ENCODE measurements at places on chromosomes 16 and 17.
A peak's percentile ranks its signal among the peaks of the same experiment; 100 is the strongest.

GRCh38 chr17:57665696-57666095 is 79.4 kb downstream of the CCDC182 start:
- DNase-seq = no peak

DNA sequence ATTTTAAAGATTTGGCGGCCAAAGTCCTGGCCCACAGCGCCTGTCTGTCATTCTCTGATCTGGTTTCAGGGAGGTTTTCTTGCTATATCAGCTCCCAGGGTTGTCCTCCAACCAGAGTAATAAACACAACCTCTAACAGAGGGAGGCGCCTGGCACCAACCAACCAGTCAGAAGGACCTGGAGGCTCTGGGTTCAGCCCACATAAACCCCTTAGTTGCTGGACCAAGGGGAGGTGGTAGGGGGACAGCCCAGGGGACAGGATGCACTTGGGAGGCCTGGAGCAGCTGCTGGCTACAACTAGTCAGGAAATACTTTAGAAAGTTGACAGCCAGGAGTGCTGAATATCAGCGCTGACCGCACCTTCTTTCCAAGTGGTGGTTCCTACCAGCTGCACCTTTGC is 41.7 kb upstream of the CDRT4 start:
- DNase-seq = no peak

DNA sequence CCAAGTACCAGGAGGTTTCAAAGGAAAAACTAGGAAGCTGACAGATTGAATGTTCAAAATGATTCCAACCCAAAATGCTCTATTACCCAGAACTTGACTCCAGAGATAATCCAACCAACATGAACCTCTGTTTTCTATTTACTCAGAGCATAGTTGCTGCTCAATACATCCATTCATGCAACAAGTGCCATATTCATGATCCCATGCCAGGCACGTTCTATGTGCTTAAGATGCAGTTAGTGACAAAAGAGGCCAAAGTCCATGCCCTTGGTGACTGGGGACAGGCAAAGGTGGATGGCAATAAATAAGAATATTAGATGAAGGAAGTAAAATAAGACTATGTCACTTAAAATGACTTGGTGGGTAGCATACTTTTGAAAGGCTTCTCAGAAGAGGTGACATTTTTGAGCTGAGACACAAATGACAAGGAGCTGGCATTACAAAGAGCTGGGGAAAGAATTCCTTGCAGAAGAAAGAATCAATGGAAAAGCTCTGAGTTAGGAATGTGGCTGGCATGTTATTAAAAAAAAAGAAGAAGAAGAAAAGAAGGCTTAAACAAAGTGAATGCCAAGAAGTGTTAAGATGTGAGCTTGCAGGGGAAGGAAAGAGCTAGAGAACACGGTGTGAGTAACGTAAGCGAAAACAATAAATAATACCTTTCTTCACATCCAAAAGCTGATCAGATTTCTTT is 34.5 kb downstream of the TOX3 start:
- no peak for DNase-seq

GRCh38 chr17:73189417-73190099 is 3.3 kb upstream of the COG1 start:
- DNase-seq = peak; percentile 22

GRCh38 chr16:11225677-11226549 is 30.1 kb downstream of the SOCS1 start:
- DNase-seq = no peak

DNA sequence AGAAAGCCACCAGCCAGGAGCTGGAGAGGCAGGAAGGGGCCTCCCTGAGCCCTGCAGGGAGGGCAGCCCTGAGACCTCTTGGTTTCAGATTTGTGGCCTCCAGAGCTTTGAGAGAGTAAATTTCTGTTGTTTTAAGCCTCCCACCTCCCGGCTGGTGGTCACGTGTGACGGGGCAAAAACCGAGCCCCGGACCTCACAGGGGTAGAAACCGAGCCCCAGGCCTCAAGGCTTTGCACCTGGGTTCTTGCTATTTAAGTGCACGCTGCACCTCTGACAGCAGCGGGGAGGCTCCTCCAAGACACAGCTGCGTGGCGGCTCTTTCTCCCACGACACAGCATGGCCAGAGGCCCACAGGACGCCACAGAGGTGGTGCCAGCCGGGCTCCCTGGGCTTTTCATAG is 17.4 kb upstream of the ZC3H18 start:
- no peak for DNase-seq

DNA sequence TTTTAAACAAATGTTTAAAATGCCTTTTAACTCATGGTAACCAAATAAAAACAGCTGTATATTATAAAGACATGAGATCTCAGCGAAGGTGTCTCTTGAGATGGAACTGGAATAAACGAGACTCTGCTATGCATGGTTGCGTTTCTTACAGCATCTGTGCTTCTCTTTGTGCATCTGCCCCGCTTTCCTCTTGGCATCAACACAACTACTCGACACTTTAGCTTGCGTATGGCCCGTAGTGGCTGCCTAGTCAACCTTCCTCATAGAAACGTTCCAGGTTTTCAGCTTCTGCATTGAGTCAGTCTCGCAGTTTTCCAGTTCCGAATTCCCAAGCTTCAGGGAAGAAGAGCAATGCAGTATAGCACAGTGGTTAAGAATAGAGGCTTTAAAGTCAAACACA is 214.9 kb downstream of the CEP112 start:
- no peak for DNase-seq

DNA sequence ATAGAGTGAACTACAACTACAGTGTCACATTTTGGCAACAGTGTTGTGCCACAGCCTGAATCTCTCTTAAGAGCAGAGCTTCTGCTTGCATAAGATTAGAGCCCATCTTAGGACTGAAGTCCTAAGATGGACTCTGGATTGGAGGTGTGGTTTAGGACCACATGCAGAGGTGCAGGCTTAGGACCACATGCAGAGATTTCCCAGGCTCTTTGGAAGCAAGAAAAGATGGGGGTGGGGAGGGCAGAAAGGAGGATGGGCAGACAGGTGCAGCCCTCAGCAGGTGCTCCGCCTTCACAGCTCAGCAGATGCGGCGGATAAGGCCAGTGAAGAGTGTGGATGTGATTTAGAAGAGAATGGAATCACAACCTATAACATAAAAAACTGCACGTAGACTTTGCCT is 128.7 kb downstream of the TANGO6 start:
- no peak for DNase-seq

DNA sequence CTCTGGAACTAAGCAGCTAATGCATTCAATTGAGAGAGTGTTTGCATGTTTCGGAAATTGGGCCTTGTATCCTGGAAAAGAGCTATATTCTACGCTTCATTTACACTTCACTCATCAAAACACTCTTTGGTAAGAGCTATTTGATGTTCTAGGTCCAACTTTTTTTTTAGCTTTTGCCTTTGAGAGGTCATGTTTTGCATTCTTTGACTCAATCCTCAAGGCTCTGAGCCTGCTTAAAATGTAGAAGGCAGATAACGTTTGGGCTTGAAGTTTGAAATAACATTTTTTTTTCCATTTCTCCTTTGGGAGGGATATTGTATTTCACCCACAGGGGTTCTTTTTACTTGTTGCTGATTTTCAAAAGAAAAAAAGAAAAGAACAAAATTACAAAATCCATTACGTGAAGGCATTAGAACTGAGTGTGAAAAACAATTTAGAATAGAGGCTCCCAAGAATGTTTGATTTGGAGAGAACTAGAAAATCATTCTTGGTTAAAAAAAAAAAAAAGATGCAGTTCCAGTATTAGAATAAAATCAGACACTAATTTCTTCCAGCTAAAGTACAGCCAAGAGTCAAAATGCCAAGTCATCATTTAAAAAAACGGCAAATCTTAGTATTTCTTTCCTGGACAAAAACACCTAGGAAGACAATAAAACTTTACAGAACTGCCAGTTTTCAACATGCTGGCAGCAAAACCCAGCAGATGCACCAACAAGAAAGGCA is 268.5 kb downstream of the GRIN2A start:
- DNase-seq = no peak

DNA sequence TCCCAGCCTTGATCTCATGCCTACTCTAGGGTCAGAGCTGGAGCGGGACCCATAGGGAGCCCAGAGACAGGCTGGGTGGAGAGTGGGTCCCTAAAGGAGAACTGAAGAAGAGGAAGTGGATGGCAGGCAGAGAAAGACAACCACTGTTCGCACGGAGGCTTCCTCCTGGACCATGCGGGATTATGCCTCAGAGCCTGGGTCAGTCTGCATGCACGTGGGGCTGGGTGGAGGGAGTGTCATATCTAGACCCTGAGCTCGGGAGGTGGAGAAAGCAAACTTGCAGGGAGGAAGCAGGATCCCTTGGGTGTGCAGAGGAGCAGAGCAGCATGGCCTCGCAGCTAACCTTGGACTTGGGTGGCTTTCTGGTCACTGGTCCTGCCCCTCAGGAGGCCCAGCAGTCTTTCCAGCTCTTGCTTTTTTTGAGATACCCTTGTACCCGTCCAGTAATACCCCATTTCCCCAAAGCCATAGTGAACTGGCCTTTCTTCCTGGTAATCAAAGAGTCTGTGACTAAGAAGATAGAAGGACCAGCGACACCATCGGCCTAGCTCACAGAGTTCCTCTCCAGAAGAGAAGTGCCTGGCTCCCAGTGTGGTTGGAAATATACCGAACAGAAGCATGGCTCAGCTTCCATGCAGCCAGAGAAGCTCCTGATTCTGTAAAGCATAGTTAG is 344.2 kb downstream of the CPPED1 start:
- no peak for DNase-seq

- DNase-seq = peak; percentile 43
Observed at GRCh38 chr17:43393944-43394482, 4.8 kb upstream of the ARL4D start.

GRCh38 chr17:50184064-50184463 is 17.4 kb downstream of the COL1A1 start:
- no peak for DNase-seq

DNA sequence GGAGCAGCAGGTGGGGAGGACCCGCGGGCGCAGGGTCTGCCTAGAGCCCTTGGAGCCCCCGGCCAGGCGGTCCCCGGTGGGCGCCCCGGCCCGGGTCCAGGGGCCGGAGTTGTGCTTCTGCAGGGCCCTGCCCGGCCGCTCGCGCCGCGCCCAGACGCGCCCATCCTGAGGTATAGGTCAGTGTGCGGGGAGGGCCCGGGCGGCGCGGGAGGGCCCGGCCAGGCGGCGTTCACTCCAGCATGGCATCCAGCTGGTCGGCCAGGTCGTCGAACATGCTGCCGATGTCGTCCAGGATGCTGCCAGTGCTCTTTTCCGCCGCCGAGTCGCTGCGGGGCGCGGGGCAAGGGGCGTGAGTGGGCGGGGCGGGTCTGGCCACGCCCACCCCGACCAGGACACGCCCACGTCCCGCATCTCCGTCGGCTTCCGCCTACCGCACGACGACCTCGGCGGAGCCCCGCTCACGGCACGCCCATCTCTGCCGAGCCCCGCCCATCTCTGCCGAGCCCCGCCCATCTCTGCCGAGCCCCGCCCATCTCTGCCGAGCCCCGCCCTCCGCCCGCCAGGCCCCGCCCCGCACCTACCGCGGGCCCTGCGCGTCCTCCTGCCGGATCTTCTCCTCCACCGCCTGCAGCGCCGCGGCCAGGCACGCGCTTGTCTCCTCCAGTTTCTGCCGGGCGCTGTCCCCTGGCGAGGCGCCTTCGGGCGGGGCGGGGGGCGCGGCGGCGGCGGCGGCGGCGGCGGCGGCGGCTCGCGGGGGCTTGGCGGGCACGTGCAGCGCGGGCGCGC is 17.9 kb downstream of the CASKIN1 start:
- no peak for DNase-seq

DNA sequence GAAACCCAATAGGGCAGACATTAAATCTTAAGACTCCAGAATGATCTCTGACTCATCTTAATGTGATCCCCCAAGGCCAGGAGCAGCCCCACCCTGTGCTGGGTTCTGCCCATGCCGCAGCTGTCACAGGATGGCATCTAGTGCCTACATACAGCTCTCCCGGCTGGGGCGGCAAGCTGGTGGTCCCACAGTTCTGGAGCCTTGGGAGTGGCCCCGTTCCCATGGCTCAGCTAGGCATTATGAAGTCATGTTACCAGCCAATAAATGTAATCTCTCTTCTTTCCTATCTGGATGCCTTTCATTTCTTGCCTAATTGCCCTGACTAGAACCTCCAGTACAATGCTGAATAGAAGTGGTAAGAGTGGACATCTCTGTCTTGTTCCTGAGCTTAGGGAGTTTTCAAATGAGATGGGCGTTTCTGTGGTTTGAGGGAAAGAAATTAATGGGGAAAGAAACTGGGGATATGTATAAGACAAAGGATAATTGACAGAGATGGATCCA is 95.7 kb upstream of the DNAH17 start:
- no peak for DNase-seq
